GM19239 (cell line): ENCODE measurements at places on chromosomes 1 and 21.
A peak's percentile ranks its signal among the peaks of the same experiment; 100 is the strongest.

GRCh38 chr1:83763361-83764095, 235.4 kb downstream of the TTLL7 start:
- DNase-seq: no peak

- no peak for DNase-seq
Measured at GRCh38 chr1:50705699-50706098, 254.4 kb downstream of the FAF1 start.

- no peak for DNase-seq
Measured at GRCh38 chr21:22468893-22469292, 1470.7 kb downstream of the NCAM2 start.

DNA sequence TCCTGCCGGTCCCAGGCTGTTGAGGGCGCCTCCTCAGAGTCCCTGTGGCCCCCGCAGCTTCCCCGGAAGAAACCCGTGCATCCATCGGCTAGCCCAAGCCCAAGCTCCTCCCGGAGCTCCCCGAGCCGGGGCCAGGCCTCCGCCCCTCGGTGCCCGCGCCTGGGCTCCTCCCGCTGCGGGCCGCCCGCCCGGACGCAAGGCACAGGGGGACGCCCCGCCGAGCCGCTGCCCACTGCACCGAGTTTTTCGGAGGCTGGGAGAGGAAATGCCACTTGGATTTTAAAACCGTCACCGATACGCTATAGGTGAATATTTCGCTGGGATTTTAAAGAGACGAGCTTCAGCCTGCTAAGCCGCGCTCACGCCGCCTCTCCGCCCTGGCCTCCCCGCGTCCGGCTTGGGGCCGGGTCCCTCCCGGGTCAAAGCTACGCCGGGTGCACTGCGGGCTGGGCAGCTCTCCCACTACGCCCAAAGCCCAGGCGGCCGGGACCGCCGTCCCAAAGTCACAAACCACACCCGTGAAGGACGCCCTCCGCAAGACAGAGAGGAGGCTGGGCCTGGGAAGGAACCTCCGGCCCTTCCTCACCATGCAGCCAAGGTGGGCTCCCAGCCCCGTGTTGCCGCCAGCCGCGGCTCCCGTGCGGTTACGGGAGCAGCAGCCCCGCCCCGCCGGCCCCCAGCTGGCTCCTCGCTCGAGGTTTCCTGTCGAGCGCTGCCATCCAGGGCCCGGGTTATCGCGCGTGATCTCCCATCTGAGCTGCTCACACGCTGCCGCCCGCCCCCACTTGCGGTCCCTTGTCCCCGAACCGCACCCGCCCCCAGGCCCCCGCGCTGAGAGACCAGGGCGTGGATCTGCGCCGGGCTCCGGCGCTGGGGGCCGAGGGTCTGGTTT, 63.2 kb downstream of the CD247 start:
- DNase-seq: peak; percentile 61

DNA sequence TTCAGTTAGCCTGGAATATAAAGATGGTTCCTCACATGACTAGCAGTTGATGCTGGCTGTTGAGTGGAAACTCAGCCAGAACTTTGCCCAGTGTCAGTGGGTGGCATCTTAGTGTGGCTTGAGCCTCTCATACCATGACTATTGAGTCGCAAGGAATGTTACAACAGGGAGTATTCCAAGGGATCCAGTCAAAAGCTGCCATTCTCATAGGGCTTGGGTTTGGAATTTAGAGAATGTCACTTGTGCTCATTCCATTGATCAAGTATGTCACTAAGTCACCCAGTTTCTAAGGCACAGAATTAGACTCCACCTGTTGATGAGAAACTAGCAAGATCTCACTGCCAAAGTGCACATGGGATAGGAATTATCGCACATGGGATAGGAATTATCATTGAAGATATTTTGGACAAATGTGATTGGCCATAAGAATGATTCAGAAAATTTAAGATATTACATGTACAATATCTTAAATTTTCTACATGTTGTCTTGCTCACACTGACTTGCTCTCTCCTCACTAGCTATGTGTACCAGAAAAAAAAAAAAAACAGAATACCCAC, 1290.7 kb upstream of the ADGRL2 start:
- no peak for DNase-seq
